ENCODE measurements at places on chromosomes 13 and 19.
A peak's percentile ranks its signal among the peaks of the same experiment; 100 is the strongest.

DNA sequence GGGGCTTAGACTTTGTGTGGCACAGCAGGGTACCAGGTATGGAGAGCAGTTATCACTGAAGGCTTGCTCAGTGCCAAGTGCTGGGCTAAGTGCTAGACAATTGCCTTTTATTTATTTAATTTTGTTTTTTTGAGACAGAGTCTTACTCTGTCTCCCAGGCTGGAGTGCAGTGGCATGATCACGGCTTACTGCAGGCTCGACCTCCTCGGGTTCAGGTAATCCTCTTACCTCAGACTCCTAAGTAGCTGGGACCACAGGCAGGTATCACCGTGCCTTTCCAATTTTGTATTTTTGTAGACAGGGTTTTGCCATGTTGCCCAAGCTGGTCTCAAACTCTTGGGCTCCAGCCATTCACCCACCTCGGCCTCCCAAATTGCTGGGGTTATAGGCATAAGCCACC lies 256.9 kb downstream of the ZNF536 start:
- DNase-seq: no peak

- no peak for DNase-seq
Observed at GRCh38 chr13:46812301-46812797, 15.4 kb upstream of the ESD start.

- DNase-seq: peak; percentile 31
Observed at GRCh38 chr13:98536729-98537128, 40.2 kb downstream of the STK24 start.

DNA sequence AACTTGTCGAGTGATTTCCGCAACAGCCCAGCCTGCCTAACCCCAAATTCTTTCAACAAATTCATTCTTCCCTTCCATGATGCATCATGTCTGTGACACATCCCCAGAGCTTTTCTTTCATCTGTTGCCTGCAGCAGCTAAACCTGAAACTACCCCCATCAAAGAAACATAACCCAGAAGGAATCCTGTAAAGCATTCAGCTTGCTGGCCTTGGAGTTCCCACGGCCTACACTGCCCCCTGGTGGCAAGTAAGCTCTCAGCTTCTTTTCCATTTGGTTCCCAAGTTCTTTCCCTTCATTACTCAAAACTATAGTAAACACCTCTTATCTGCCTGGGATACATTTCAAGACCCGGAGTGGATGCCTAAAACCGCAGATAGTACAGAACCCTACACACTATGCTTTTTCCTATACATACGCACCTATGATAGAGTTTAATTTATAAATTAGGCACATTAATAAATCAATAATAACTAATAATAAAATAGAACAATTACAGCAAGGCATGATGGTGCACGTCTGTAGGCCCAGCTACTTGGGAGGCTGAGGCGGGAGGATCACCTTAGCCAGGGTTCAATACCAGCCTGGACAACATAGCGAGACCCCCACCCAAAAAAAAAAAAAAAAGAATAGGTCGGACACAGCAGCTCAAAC lies 7.4 kb downstream of the ETHE1 start:
- peak; percentile 93 for DNase-seq

- DNase-seq: no peak
Observed at GRCh38 chr19:13078897-13079541, 23.6 kb downstream of the LYL1 start.

- no peak for DNase-seq
Observed at GRCh38 chr13:43383498-43384165, 360.2 kb downstream of the DNAJC15 start.

- peak; percentile 62 for DNase-seq
Observed at GRCh38 chr13:110330491-110331011, 23.5 kb downstream of the COL4A2 start.

GRCh38 chr13:60351326-60351725 lies 45.7 kb upstream of the TDRD3 start:
- peak; percentile 65 for DNase-seq

GRCh38 chr13:79847882-79848592 lies 367.1 kb downstream of the NDFIP2 start:
- no peak for DNase-seq
